ENCODE measurements at places on chromosomes 6 and 20.

- no peak for DNase-seq
Measured at GRCh38 chr20:21272279-21272678, 30.9 kb upstream of the XRN2 start.

DNA sequence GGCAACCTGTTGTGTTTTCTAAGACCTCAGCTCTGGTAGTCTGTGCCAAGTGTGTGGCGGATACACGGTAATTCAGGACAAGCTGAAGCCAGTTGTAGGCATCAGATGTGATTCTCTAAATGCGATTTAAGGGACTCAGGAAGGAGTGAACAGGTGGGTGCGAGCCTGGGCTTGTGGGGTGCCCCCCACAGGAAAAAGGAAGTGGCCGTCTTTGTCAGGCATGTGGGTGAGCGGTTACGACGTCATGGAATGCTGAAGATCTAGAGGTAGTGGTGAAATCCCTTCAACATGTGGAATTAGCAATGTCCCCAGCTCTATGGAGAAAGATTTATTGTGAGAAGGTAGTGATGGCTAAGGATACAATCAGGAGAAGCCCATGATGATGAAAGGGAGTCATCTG is 95.1 kb upstream of the EXOC2 start:
- DNase-seq: no peak

- DNase-seq: no peak
Measured at GRCh38 chr20:25160897-25161296, 34.6 kb upstream of the ENTPD6 start.

DNA sequence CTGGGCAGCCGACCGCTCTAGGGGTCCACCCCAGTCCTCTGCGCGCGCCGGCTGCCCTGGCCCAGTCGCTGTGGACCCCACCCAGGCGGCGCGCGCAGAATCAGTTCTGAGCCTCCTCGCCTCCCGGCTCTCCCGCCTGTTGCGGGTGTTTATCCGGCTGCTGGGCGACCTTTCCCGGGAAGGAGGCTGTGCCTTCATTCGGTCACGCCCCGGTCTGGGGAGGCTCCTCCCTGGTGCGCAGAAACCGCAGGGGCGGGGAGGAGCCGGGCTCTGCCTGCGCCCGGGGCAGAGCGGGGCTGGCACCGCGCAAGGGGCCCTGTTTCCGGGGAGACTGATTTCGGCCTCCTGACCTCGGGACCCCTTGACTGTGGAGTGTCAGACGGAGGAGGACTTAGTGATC is 80.8 kb upstream of the EYS start:
- no peak for DNase-seq

DNA sequence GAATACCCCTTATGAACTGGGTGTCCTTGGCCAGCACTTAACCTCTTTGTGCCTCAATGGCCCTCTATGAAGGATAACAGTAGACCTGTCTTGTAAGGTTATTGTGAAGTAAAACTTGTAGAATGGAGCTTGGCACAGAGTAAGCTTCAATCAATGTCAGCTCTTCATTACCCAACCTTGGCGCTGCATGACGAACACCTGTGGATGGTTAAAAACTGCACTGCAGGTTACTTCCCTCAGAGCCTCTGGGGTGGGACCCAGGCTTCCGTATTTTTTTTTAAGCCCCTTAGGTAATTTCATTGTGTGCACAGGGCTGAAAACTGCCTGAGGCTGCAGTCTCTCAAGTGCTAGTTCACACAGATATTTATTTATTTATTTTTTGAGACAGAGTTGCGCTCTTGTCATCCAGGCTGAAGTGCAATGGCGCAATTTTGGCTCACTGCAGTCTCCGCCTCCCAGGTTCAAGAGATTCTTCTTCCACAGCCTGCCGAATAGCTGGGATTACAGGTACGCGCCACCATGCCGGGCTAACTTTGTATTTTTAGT is 42.8 kb upstream of the SLC23A2 start:
- DNase-seq: no peak

DNA sequence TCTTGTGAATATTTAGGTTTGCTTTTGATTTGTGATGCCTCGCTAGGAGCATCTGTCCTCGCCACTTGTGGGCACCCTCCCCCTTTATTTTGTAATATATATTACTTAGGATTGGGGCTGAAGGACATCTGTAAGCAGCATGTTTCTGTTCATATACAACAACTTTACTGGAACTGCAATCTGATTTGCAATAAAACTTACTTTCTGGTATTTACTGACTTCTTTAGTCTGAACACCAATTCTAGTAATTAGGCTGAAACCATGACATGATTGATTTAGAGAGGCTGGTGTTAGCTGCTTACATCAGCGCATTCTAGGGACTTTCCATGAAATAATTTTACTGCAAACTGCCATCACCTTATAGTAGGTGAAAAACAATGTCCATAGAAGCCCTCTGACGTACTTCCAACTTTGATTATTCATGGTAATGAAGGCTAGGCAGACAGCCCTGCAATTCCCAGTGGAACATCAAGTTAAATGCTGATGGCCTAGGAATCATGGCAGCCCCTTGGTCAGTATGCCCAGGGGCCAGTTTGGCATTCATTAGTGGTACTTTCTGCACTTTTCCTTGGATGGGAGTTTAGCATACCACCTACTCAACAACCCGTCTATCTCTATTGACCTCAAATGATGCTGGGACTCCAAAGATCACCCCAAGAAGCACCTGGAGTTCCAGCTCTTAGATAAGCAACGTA is 132.9 kb upstream of the MCHR2 start:
- DNase-seq: no peak
